ENCODE measurements at places on chromosomes 4 and X.

DNA sequence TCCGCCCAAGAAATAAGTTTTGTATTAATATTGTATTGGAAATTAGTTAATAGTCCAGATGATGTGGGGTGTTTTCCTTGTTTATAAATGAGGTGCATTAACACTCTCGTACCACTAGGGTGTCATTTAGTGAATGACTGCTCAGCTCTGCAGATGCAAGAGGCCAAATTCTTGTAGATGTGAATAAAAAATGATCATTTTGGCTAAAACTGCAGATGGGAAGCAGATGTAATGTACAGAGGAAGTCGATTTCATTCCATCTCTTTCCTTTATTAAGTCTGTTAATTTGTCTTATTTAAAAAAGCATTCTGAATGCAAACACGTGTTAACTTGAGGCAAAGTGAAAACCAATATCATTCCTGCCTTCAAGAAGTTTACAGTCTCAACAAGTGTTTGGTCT, 108.1 kb downstream of the DHX15 start:
- DNase-seq: no peak

GRCh38 chr4:76430519-76431388, 4.3 kb upstream of the SHROOM3 start:
- no peak for DNase-seq

DNA sequence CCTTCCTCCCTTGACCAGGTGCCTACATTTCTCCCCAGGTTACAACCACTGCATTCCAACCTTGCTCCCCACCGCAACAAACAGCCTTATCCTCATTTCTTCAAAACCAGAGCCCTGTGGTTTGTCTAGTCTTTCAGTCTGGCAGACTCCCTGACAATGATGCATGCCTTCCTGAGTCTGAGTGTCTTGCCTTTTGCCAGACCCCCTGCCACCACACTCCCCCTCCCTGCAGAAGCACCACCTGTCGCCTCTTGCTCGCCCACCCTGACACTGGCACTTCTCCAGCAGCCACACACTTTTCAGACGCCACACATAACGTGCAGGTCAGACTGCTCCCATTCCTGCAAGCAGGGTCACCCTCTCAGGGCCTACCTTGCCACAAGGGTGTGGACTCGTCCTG, 349.2 kb upstream of the NOCT start:
- DNase-seq: no peak

- no peak for DNase-seq
Observed at GRCh38 chr4:11428899-11429698, 405 bp upstream of the HS3ST1 start.

- DNase-seq: no peak
Observed at GRCh38 chr4:139278912-139279759, 889 bp downstream of the MGARP start.

DNA sequence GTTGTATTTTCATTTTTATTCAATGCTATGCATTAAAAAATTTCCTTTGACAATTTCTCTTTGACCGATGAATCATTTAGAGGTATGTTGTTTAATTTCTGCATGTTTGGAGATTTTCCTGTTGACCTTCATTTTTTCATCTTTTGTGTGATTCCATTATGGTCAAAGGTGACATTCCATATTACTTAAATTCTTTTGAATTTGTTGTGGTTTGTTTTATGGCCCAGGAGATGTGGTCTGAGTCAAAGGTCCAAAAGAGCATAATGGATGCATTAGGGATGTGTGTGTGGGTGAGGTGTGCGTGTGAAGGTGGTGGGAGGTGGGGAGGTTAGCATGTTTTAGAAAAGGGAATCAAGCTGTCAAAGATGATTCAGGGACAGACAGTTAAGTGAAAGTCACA, 76.0 kb upstream of the GIMD1 start:
- no peak for DNase-seq

DNA sequence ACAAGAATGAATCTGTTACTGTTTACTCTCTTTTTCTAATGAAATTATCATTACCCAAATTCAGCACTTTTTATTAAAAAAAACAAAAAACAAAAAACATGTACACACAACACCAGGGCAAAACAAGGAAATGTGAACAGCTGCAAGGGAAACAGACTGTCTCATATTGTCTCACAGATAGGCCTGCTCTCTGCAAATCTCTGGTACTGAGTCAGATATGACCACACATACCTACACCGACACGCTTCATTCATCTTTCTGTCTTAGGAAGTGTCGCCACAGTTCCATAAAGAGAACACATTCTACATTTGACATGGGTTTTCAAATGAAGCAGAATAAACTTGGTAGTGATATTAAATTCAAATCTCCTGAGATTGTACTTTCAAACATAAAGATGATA, 92.2 kb upstream of the GPR34 start:
- no peak for DNase-seq

DNA sequence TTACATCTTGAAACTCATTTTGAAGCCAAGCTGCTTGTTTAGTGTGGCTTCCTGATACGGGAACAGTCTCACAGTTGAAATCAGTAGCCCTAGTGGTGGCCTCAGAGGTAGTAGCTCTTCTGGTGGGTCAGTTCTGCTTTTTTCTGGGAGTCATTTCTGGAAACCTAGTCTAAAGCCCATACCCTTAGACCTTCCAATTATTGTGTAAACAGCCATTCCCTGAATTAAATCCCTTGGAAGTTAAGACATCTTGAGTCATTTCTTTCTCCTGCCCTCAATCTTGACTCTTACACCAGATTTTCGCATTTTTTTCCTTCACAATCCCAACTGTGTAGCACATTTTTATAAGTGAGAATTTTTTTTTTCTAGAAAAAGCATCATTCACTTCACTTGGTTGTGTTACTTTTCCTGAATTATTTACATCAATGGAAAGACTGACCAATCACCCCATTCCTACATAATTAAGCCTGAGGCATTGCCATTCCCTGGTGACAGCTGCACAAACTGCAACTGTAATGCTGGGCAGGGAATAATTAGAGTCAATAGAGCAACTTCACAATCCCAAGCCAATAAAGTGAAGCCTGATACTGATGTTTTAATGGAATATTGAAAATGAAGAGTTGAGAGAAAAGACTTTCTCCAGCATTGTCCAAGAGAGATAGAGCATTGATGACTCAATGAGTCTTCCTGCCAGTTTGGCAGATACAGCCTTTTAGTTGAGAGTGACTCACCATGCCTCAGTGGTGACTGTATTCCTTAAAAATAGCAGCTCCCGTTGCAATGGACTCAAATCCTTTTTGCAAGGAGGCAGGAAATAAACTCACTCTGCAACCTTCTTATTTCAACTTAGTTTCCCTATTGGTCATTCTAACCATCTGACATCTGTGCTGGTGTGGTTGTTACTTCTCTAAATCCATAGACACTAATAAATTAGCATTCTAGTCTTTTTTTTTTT, 13.0 kb upstream of the SEPSECS start:
- DNase-seq: no peak

All from stimulated activated CD8-positive, alpha-beta memory T cell treated with anti-CD3 and anti-CD28 coated beads, Interleukin-15, amount 100 ng/mL, for 24 hours (primary cell).